Hematopoietic multipotent progenitor cell treated with erythropoietin and hydrocortisone succinate and interleukin-3 and kit ligand, for 8 days (in vitro differentiated cells): ENCODE measurements at places on chromosomes 1 and 21.

GRCh38 chr1:37177230-37177864 is 143.0 kb upstream of the GRIK3 start:
- peak; percentile 46 for DNase-seq

DNA sequence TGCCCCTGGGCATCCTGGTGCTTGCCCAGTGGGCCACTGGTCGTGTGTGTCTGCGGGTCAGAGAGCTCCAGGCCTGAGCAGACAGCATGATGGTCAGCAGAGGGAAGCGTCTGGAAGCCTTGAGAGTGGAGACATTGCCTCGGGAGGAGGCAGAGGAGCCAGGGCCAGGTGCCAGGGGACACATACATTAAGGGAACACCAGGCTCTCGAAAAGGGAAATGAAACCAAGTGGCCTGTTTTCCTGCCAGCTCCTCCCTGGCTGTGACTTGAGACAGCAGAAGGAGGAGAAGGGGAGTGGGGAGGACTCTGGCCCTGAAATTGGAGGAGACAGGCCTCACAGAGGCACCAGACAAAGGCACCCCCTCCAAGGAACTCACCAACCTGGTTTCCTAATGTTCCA is 62.4 kb upstream of the LRP8 start:
- no peak for DNase-seq

DNA sequence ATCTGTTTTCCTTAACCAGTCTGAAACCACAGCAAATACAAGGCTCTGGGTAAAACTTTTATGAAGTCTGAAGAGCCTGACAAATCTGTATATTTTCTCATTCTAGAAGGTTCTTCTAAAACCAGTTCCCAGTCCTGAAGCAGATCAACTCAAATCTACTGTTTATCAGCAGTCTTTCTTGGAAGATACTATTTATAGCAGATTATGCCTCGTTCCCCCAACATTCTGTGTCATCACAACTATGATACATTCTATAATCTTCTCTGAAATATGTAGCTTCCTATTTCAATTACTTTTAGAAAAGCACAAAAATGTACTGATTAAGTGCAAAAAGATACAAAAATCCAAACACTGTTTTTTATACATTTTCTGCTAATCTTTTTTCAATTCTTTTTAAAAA is 67.5 kb downstream of the NIBAN1 start:
- DNase-seq, result no peak

- DNase-seq, result peak; percentile 20
Observed at GRCh38 chr1:200131551-200132125, 104.1 kb downstream of the NR5A2 start.

DNA sequence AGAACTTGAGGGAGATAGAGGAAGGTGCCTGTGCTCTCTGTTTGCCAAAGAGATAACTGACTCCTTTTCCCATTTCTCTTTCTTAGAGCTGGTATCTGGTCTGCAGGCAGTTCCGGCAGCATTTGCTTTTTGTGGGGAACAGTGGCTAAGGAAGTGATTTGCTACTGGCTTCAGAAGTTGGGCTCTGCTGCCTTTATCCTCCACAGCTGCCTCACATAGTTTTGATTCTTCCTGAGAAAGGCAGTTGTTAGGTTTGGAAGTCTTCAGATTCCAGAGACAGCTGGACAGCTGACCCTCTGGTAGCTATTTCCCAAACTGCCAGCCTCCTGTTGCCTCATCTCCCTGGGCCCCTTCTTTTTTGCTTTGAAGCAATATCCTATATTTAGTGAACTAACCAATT is 62.6 kb upstream of the MACF1 start:
- DNase-seq, result no peak

- DNase-seq, result no peak
Observed at GRCh38 chr1:2054560-2054959, 4.3 kb downstream of the PRKCZ start.

GRCh38 chr1:240255922-240256321 is 164.2 kb downstream of the FMN2 start:
- DNase-seq, result no peak

DNA sequence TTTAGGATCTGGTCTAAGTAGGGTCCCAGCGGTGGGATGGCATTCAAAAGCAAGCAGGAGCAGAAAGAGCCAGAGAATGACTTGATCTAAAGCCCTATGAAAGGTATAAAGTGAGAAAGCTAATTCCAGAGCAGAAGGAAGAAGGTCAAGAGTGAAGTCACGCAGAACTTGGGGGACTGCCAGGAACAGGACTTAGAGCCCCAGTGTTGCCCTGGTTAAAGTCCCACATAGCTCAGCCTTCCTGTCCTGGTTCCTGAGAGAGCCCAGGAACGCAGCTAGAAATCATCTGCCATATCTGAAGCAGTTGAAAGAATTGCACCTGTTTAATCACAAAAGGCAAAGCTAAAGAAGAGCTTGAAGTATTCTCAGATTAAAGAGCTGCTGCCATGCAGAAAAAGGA is 160.6 kb upstream of the ATP1B1 start:
- no peak for DNase-seq

DNA sequence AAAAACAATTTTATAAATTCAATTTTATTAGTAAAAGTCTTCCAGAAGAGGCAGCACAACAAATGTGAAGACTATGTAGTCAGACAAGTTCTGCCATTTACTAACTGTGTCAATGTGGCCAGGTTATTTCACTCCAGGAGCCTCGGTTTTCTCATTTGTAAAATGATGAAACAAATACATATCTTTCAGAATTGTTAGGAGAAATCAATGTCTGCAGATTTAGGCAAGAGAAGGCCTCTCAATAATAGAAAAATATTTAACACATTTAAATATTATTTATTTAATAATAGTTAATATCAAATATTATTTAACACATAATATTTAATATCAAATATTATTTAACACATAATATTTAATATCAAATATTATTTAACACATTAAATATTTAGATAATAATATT is 75.6 kb upstream of the PTGFR start:
- DNase-seq, result no peak

GRCh38 chr1:67869233-67869632 is 36.0 kb upstream of the GNG12 start:
- DNase-seq, result no peak

GRCh38 chr1:67192902-67193301 is 26.6 kb downstream of the IL23R start:
- no peak for DNase-seq

DNA sequence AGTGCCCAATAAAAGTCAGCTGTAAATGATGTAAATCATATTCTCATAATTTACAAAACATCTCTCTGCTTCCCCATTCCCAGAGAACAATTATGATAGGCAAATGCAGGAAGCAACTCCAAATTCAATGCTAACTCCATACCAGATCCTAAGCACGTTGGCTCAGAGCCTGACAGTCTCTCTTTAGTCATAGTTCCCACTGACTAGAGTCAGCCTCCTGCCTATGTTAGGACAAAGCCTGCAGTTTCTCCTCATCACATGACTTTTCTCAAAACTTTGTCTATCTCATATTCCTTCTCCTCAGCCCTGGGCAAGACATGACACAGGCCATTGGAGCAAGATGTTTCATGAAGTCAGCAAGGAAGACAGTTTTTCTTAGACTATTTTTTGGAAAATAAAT is 101.5 kb upstream of the COL24A1 start:
- DNase-seq, result no peak

DNA sequence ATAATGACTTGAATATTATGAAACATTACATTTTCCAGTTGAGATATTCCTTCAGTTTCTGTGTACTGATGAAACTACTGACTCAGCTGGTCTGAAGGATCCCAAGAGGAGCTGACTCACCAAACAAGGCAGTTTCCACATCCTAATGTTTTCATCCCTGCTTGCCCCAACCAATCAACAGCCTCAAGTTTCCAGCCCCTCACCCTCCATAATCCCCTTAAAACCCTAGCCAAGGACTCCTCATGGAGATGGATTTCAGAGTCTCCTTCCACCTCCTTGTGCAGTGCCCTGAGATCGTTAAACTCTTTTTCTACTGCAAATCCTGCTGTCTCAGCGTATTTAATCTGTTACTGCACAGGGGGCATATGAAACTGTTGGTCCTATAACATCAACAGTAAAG is 83.1 kb upstream of the HAO2 start:
- DNase-seq, result no peak

DNA sequence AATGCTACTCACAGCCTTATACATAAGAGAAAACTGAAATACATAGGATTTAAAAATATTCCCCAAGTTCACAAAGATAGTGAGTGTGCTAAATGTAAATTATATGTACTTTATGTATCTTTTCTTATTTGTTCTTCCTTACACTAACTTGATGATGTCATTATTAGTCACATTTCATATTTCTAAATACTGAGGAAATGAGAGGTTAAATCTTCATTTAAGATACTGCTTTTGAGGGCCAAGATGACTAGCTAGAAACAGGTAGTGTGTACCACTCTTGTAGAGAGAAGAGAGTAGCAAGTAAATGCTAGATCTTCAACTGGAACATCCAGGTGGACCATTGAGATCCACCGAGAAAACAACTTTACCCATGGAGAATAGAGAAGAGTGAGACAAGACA is 29.8 kb downstream of the PYHIN1 start:
- DNase-seq, result no peak

DNA sequence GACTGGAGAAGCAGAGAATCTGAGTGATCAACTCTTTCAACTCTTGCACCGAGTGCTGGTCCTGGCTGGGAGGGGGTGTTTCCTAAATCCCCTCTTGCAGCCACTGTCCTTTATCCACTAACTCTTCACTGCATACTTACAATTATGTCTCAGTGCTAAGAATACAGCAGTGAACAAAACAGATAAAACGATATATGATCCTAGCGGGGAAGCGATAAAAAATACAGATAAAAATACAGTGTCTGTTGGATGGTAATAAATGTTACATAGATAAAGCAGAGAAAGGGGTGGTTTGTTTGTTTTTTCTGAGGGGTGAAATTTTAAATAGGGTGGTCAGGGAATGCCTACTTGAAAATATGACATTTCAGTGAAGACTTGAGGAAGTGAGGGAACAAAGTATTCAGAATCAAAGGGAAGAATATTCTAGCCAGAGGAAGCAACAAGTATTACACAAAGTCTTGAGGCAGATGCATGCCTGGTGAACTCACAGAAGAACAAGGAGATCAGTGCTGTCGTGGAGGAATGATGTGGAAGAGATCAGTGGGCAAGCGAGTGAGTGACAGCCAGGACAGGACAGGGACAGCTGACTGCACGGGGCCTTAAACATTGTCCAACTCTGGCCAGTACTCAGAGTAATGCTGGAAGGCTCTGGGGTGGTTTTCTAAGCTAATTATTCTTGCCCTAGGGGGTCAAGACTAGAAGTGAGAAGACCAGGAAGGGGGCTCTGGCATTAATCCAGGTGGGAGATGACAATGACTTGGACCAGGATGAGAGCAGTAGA is 110.0 kb downstream of the APP start:
- no peak for DNase-seq

DNA sequence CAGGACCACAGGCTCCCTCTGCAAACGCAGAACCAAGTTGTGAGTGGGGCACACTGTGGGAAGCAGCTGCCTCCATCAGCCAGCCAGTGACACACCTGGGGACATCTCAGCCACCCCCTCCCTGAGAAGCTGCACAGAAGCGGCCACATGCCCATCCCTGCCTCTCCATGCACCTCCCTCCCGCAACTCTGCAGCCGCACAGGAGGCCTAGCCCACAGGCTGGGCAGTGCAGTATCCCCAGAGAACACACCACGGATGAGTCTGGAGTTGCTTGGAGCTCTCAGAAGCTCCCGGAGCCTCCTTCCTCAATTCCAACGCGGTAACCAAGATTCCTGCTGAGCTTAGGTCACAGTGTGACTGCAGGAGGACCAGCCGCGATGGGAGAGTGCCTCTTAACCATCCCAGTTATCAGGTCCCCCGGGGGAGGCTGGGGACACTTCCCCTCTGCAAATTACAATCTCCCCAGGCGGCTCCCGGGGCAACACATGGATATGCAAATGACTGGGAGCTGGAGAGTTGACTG is 1.2 kb upstream of the WNT3A start:
- no peak for DNase-seq

DNA sequence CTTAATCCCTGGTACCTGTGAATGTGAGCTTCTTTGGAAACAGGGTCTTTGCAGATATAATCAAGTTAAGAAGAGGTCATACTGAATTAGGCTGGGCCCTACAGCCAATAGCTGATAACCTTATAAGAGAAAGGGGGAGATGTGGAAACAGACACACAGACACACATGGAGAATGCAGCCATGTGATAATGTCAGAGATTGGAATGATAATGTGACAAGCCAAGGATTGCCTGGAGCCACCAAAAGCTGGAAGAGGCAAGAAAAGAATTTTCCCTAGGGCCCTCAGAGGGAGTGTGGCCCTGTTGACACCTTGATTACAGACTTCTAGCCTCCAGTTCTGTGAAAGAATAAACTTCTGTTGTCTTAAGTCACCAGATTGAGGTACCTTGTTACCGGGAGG is 114.5 kb upstream of the SOD1 start:
- DNase-seq, result no peak

DNA sequence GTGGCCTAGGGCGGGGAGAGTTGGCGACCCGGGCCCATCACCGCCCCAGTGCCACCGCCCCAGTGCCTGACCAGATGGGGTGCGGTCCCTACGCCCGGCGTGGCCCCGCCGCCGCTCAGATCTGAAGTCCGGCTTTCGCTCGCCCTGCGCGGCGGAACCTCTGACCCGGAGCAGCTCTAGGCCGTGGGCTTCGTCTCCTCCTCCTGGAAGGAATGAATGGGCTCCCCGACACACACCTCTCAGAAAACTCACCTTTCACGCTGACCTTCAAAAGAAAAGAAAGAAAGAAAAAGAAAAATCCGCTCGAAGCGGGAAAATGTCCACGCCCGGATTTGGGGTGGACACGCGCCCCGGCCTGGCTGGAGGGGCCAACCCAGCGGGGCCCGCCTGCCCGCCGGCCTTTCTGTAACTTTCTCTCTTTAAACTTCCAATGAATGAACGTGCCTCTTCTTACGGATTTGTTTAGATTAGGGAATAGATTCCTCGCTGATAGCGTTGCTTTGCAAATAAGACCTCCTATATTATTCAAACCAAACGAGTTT is 5.4 kb upstream of the SIM2 start:
- no peak for DNase-seq

- DNase-seq, result no peak
Observed at GRCh38 chr1:41461790-41462679, 22.4 kb downstream of the EDN2 start.

GRCh38 chr1:46342084-46342656 is 1.6 kb downstream of the NSUN4 start:
- peak; percentile 52 for DNase-seq

- DNase-seq, result no peak
Observed at GRCh38 chr1:183674339-183674738, 21.2 kb upstream of the APOBEC4 start.

GRCh38 chr1:61370177-61370912 is 288.0 kb downstream of the NFIA start:
- DNase-seq, result no peak

- peak; percentile 72 for DNase-seq
Observed at GRCh38 chr1:179867493-179868330, 9.9 kb downstream of the TOR1AIP2 start.

DNA sequence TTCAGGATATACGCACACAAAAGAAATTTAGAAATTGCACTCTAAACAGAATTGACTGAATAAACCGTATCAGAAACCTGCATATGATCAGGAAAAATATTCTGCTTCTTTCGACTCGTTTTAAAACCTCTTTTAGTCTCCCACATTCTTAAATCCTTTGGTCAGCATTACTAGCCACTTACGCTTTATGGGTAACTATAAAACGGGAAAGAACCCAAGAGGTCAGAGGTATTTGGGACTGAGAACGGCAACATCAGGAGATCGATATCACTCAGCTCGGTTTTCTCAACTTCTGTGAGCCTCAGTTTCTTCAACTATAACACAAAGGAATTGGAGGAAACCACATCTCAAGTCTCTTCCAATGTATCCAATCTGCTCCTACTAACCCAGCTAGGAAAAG is 36.4 kb upstream of the ANGPTL7 start:
- DNase-seq, result no peak
